Stimulated activated naive B cell treated with anti-CD40 and anti-IgM and Interleukin-4, amounts not matched to agents 10 μg/mL and 1 μg/mL and 100 μg/mL, for 72 hours (primary cell): ENCODE measurements at places on chromosomes 11 and 22.

DNA sequence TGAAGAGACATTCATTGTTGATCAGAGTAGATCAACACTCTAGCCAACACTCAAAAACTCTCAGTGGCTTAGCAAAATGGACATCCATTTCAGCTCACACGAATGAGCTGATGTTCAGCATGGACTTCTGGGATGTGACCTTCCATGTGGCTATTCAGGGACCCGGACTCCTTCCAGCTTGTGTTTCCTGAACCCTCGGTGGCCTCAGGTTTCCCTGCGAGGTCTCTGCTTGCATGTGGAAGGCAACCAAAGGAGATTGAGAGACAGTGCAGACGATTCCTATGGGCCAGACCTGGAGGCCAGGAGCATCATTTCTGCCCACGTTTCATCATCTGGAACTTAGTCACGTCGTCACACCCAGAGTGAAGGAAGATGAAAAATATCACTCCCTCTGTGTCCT, 1137.4 kb downstream of the TBC1D22A start:
- DNase-seq = no peak

GRCh38 chr11:120894202-120894985, 129.5 kb upstream of the TBCEL start:
- DNase-seq = no peak

DNA sequence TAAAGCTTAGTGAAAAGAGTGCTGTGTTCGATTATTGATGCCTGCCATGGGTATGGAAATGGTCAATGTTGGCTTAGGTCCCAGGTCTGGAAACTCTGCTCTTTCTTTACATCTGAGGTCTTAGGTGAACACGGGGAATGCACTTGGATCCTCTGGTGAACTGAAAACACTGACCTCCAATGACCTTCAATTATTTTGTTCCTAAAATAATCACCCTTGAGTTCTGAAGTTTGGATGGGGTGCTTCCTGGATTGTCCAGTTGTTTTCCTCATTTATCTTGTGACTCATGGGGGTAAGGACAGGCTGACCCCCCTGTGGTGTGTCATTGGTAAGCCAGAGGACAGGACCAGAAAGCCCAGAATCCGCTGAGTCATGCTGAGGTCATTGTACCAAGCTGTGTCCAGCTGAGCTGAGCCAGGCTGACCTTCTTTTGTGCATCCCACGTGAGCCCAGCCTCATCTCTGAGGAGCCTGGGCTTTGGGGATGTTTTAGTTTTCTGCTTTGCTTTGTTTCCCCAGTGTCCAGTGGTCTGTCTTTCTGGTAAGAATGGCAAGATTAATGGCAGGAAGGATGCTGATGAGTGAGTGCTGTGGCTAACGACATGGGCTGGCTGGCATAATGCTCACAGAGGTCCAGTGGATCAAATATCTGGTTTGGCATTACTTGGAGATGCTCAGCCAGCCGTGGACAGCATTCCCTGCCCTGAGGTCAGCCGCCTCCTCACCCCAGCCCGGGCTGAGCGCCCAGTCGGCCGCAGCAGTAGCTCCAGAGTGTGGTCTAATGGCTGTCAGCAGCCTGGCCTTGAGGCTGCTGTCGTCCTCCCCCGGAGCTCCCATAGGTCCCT, 35.6 kb downstream of the AMPD3 start:
- no peak for DNase-seq

DNA sequence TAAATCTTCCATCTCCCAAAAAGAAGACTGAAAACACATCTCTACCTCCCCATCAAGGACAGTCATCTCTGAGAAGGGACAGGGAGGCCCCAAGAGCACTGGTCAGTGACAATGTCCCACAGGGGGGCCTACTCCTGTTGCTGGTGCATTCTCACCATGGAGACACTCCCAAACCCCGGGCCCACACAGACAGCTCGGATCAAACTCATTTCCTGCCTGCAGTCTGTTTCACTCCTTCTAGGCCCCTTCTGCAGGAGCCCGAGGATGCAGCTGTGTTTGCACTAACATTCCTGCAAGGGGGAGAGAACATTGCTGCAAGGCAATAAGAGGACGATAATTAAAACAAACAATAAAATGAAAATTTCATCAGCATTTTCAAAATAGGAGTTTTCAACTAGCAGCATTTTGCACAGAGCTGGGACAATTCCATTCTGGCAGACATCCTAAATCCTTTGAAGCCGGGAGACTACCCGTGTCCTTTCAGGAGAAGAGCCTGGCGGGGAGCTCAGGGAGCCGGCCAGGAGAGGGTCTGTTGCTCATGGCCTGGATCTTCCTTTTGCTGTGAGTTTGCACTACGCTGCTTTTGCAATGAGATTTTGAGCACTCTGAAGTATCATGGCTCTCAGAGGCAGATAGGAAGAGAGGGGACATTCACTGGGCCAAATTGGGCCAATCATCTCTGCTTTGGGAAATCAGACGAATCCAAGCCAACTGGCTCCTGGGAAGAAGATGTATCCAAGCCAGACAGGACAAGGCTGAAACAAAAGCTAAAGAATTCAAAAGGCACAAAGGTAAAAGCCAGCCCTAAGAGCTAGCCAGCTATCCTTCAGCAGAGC, 33.2 kb downstream of the SPATA19 start:
- DNase-seq = no peak

GRCh38 chr22:44924710-44925109, 85.1 kb downstream of the PHF21B start:
- no peak for DNase-seq

DNA sequence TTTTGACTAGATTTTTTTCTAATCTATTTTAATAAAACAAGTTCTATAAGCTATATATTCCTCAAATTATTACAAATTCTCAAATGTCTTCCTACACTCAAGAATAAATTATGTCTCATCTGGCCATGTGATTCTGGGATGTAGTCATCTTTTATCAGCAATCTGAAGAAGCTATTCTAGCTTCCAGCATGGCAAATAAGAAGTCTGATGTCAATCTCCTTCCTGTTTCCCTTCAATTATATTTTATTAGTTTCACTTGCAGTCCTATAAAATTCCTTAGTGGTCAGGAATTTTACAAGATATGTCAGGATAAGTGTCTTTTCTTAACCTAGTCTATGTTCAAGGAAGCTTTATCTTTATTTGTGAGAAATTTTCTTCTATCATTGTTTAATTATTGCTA, 10.4 kb upstream of the ANO3 start:
- DNase-seq = no peak

- DNase-seq = no peak
Measured at GRCh38 chr22:27406389-27406861, 395.1 kb downstream of the MN1 start.

DNA sequence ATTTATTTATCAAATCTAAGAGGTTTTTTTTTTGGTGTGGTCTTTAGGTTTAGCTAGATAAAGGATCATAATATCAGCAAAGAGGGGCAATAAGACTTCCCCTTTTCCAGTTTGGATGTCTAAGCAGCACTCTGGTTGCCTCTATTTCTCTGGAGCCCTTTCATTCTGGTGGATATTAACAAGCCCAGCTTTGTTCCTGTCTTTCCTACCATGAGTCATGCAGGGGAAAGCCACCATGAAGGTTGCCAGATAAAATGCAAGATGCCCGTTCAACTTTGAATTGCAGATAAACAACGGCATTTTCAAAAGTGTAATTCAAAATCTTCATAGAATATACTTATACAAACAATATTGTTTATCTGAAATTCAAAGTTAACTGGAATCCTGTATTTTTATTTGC, 143.6 kb downstream of the ADAMTS15 start:
- DNase-seq = no peak

GRCh38 chr11:120867988-120868387, 155.9 kb upstream of the TBCEL start:
- no peak for DNase-seq

DNA sequence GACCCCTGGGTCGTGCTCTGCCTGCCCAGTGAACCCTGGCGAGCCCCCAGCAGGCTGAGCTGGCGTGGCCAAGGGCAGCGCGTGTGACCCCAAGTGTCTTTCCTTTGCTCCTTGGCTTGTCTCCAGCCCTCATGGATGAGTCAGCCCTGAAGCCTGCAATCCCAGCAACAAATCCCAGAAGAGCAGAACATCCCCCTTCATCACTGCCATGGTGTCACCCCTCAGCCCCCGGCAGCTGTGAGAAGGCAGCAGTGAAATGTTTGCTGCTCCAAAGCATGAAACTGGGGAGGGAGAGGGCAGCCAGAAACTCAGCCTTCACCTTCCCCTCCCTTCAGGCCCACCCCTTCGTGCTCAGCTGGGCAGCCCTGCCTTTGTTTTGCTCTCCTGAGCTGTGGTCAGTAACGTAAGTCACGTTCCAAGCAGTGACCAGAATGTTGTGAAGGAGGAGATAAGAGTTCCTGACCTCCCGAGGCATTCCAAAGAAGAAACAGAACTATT, 29.8 kb downstream of the ADAMTS15 start:
- DNase-seq = no peak
